ENCODE measurements at places on chromosomes 16 and 17.

DNA sequence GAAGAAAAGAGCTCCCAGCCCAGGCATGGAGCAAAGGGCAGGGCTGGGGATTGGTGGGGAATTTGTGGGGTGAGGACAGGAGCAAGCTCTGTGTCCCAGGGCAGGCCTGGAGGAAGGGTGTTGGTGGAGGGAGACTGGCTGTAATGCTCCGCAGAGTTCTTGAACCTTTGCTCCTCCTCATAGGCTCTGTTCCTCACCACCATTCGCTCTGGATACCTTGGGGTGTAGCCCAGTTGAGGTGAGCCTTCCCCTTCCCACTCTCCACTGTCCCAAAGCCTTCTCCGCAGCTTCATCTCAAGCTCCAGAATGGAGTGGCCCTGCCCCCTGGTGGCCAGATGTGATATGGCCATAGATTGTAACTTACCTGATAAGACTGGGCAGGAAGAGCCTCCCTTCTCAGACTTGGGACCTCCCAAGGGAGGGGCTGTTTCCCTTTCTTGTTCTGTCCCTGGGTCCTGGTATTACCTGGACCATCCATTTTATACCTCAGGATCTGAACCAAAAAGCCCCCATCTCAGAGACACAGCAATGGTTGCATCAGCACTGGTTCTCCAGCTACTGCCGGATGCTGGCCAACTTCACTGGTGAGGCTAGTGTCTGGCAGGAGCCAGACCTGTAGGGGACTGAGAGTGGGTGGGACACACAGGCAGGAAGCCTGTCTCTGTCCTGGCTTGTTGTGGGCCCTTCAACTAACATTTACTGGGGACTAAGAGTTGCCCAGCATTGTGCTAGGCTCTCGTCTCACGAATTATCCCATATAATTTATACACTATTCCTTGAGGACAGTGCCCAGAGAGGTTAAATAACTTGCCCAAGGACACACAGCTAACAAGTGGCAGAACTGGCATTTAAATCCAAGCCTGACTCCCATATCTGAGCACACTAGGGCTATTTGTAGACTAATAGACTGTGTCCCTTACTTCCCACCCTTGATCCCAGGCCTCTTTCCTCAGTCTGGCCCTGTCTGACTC lies 19.1 kb upstream of the STAC2 start:
- no peaks in the 10 kb centered on the region for H3K36me3 ChIP-seq
- H3K4me1 ChIP-seq = peaks cover 15% of the 10 kb centered on the region
- no peak overlapping the region for H3K4me3 ChIP-seq
- H3K27ac ChIP-seq = no peak overlapping the region

GRCh38 chr17:18101828-18102227 lies 6.7 kb upstream of the MYO15A start:
- no peak overlapping the region for H3K4me3 ChIP-seq
- no peak overlapping the region for H3K27ac ChIP-seq
- no peaks in the 10 kb centered on the region for H3K4me1 ChIP-seq
- DNase-seq = no peak
- H3K36me3 ChIP-seq = peaks cover 55% of the 10 kb centered on the region
- no peaks in the 10 kb centered on the region for H3K27me3 ChIP-seq

DNA sequence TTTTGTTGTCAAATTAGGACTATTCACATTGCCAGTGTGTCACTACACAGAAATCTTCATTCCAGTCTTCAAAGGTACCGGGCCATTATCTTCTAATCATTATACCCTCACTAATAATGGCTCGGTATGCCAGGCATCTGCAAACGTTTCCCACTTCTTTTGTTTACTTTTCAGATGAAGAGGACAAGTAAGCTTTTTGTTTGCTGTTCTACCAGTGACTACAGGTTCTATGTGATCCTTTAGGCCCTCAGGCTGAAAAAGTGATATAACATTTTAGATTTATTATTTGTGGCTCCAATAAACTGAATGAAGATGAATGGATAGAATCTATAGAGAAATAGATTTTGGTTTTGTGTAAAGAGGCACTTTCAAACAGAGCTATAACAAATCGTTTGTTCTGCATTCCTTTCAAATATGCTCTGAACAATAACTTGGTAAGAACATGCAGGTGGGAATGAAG lies 403 bp upstream of the KRTAP3-1 start:
- H3K4me3 ChIP-seq = no peak overlapping the region
- no peaks in the 10 kb centered on the region for H3K27me3 ChIP-seq
- H3K27ac ChIP-seq = no peak overlapping the region

- no peak overlapping the region for H3K4me3 ChIP-seq
- peaks cover 60% of the 10 kb centered on the region for H3K36me3 ChIP-seq
- H3K27ac ChIP-seq = no peak overlapping the region
- no peaks in the 10 kb centered on the region for H3K27me3 ChIP-seq
Observed at GRCh38 chr16:16042076-16042475, 92.7 kb downstream of the ABCC1 start.

Measured in CD4-positive, alpha-beta T cell (primary cell).